A549 treated with Hydrocortisone at 1 μM for 4 hours (cell line): ENCODE measurements at places on chromosomes 5 and 9. TPM values are rescaled to one million over a fixed set of nuclear protein-coding genes. Genes with fewer than 3 reads are reported as not detected.

Gene LHX3
- total RNA-seq = 0.03 to 0.16 TPM (median 0.10 TPM) in 4 of 5 replicates, not detected in the other

Gene CWC27
- total RNA-seq = 11.8 to 18.6 TPM (median 13.7 TPM) in 5 replicates

Gene PCDHGA4
- total RNA-seq = 0.06 to 0.16 TPM (median 0.12 TPM) in 4 of 5 replicates, not detected in the other

Gene CMYA5
- total RNA-seq = 0.06 to 0.14 TPM (median 0.08 TPM) in 5 replicates

Gene ACTBL2
- total RNA-seq = 0.07 to 0.09 TPM in 2 of 5 replicates, not detected in the others
